ENCODE measurements at places on chromosomes 7 and 10.

GRCh38 chr7:151012911-151013347, 11.4 kb downstream of the ATG9B start:
- peak; percentile 71 for DNase-seq

DNA sequence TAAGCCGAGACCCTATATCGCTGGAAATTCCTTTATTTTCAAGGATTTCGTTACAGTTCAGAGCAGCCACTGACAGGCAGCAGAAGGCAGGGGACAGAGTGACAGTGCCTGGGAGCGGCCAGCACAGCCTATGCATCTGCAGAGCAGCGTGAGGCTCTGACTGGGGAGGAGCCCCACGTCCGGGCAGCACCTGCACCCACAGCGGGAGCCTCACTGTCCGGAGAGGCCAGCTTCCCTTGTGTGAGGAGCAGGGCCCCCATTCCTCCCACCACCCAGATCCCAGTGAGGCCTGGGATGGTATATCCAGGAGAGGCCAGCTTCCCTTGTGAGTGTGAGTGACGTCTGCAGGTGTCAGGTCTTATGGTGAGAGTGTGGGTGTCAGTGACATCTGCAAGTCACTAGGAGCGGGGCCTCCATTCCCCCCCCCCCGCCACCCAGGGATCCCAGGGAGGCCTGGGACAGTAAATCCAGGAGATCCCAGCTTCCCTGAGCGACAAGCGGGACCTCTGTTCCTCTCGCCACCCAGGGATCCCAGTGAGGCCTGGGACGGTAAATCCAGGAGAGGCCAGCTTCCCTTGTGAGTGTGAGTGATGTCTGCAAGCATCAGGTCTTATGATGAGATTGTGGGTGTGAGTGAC, 259.1 kb downstream of the PTPRN2 start:
- DNase-seq: no peak

DNA sequence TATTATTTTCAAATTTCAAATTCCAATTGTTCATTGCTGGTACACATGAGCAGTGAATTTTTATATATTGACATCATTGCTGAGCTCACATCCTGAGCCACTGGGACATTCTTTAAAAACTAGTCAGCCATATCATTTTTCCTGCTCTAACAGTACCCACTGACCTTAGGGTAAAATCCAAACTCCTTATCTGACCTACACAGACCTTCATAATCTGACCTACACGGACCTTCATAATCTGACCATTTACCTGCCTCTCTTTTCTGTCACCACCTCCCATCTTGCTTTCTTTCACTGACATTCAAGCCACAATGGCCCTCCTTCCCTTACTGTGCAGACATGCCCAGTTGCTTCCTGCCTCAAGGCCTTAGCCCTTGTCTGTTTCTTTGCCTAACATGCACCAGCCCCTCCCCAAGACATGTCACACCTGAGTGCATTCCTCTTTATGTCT, 16.1 kb upstream of the CUZD1 start:
- DNase-seq: peak; percentile 80

DNA sequence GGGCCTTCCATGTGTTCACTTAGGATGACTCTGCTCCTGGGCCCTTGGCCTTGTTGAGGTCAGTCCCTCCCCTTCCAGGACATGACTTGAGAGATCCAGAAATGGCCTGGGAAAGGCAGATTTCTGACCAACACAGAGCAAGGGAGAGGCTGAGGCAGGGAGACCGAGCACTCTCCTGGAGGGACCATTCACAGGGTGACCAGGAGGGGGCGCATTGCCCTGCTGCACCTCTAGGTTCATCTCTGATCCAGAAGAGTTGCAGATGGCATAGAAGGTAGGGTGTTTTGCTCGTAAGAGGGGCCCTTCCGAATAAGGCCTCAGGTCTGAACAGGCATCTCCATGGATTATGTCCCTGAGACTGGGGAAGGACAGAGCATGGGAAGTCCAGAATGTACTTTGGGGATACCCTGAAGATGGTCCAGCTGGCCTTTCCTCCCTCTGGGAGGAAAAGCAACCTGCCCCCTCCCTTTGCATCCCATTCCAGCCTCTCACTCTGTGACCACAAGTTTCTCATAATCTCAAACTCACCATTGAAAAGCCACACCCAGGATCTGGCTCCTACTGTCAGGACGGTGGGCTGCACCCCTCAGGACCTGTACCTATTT, 6.6 kb downstream of the DMBT1 start:
- peak; percentile 42 for DNase-seq

GRCh38 chr10:110577056-110577455, 9.6 kb downstream of the SMC3 start:
- DNase-seq: peak; percentile 29

GRCh38 chr10:18456984-18457383, 194.4 kb downstream of the NSUN6 start:
- no peak for DNase-seq

GRCh38 chr10:118746246-118746645, 8.5 kb downstream of the CACUL1 start:
- no peak for DNase-seq

- DNase-seq: no peak
Measured at GRCh38 chr7:47878662-47879061, 69.6 kb downstream of the PKD1L1 start.

- no peak for DNase-seq
Measured at GRCh38 chr10:80126876-80127275, 5.7 kb upstream of the PLAC9 start.

GRCh38 chr7:76108540-76109233, 60.8 kb downstream of the MDH2 start:
- DNase-seq: peak; percentile 21

DNA sequence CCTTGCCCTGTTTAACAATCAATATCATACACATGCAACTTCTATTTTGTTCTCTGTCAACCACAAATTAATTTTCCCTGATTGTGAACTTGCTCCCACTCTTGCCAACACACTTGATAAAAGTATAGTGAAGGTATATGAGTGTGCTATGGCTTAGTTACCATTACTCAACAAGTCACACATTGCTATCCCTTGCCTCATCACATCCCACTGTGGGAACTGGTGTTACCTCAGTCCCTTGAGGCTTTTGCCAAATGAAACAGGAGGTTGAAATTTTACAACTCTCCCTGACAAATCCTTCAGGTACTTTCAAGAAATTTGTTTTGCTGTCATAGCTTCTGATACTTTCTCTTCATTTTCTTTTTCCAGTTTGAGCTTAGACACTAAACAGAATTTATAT, 472.5 kb upstream of the SEMA3D start:
- peak; percentile 61 for DNase-seq

- DNase-seq: peak; percentile 79
Measured at GRCh38 chr7:41967156-41967555, 264.3 kb upstream of the INHBA start.

DNA sequence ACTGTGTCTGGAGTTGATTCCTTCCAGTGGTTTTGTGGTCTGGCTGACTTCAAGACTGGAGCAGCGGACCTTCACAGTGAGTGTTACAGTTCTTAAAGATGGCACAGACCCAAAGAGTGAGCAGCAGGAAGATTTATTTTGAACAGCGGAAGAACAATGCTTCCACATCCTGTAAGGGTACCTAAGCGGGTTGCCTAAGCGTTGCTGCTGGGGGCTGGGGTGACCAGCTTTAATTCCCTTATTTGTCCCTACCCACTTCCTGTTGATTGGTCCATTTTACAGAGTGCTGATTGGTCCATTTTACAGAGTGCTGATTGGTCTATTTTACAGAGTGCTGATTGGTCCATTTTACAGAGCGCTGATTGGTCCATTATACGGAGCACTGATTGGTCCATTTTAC, 13.2 kb downstream of the AKR1B15 start:
- DNase-seq: peak; percentile 36

DNA sequence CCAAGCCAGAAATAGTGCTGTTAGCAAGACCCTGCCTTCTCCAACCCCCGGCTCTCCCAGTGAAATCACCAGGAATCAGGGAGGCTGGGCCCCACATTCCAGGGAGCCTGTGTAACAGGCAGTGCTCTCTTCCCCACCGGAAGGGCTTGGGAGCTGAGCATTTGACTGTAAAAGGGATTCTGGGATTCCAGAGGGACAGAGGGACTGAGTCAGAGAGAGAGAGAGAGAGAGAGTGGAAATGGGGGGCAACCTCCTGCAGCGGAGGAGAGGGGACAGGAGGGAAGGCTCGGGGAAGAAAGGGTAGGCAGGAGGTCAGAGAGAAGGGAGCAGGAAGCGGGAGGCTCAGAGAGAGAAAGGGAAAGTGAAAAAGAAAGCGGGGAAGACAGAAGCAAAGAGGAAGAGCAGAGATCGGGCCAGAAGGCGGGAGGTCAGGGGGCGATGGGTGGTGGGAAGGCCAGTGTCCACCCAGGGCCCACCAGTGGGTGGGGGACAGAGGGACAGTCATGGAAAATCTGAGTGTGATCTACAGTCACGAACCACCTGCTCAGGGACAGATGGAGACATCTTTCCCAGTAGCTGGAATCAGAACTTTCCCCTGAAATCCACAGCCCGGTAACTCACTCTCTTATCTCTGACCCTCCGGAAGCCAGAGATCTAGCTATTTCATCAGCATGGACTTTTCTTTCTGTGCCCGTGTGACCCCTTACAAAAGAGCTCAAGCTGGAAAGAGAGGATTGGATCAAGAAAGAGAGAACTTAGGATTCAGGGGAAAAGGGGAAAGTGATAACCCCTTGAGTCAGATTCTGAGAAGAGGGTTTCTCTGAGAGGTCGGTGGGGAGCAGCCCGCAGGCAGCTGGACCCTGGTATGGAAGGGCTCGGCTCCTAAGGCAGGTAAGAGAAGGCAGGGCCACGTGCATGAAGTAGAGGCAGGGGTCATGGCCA, 4.6 kb upstream of the SERPINE1 start:
- DNase-seq: peak; percentile 98

- DNase-seq: peak; percentile 62
Measured at GRCh38 chr10:93115661-93116383, 42.1 kb downstream of the CYP26A1 start.

DNA sequence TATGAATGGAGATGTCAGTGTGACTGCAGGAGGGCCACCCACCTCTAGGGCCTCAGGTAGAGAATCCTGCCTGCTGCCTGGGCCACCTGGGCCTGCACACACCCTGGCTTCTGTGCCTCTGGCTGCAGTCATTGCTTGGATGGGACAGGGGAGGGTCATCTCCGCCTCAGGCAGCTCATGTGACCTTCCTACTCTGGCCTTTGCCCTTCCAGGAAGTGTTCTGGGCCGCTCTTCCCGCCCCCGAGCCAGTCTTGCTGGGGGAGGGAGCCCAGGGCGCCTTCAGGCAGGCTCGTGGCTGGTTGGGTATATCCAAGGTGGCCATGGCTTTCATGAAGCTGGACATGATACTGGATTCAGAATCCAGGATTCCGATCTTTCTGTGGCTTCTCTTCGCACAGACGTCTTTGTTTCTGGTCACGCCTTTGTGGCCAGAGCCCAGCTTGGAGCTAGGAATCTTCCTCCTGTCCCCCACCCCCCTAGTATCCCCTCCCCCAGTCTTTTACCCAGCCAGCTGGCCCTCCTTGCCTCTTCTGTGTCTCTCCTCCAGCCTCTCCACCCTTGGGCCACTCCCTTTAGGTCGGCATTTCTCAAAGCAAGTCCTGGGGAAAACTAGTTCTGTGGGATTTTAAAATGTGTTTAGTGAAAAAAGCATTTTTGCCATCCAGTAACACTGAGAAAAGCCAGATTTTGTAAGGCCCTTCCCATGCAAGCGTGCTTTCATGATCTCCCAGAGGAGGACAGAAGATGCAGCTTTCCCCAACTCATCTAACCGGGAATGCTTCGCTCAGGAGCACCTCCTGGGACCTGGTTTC, 119.6 kb downstream of the ZMIZ1 start:
- DNase-seq: no peak

GRCh38 chr10:82319074-82319473, 444.1 kb downstream of the NRG3 start:
- no peak for DNase-seq

DNA sequence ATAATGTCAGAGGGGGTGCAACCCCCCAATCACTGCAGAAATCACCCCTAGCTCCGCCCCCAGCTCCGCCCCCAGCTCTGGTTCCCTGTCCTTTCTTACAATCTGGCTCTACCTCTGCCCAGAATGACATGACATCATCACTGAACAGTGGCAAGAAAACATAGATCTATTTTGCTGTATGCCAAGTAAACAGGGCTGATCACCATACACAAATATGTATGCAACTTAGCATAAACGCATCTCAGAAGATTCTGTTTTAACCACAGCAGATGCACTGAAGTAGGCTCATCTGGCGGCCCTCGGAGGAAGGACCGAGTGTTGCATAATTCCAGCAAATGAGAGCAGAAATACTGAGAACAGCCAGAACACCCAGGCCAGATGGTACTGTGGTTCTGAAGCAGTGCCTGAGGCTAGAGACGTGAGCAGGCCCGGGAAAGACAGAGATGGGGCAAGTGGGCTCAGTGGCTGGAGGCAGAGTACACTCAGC, 293.3 kb upstream of the KLF14 start:
- DNase-seq: peak; percentile 97

GRCh38 chr10:13920031-13920430, 333.3 kb downstream of the PRPF18 start:
- DNase-seq: peak; percentile 72

GRCh38 chr7:40447345-40447744, 312.5 kb downstream of the SUGCT start:
- DNase-seq: no peak

DNA sequence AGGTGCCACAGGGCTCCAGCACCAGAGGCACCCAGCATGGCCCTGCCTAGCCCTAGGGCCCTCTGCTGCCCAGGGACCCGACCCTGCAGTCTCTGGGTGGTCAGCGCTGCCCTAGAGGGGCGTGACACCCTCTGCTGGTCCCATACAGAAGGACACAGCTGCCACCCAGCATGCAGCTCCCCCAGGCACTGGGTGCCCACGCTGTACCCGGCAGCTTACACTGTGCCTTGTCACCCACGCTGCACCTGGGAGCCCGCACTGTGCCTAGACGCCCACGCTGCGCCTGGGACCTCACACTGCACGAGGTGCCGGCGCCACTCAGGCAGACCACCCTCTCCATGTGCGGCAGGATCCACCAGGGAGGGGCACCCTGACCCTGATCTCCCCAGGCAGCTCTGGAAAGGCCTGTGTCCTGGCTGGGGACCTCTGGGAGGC, 55.2 kb downstream of the PWWP2B start:
- no peak for DNase-seq

- no peak for DNase-seq
Measured at GRCh38 chr7:153588586-153588985, 463.6 kb upstream of the DPP6 start.

GRCh38 chr10:31151301-31151700, 119.6 kb upstream of the ZNF438 start:
- no peak for DNase-seq

DNA sequence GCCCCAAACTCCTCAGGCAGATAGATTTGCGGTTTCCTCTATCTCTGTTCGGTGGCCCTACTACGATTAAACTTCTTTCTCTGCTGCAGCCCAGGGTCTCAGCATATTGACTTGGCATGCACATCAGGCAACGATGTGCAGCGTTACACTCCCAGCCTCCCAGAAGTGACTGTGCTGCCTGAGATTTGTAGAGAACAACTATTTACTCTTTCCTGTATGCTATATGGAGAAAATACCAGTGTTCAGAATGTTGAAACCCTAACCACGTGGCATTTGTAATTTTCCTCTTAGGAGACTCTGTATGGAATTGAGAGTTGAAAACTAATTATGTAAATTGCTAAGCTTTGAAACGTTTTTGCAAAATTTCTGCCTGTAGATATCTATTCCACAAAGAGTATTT, 50.9 kb downstream of the GNAI1 start:
- no peak for DNase-seq

All from GM23248 (cell line).